ENCODE measurements at places on chromosomes 1 and 21.

DNA sequence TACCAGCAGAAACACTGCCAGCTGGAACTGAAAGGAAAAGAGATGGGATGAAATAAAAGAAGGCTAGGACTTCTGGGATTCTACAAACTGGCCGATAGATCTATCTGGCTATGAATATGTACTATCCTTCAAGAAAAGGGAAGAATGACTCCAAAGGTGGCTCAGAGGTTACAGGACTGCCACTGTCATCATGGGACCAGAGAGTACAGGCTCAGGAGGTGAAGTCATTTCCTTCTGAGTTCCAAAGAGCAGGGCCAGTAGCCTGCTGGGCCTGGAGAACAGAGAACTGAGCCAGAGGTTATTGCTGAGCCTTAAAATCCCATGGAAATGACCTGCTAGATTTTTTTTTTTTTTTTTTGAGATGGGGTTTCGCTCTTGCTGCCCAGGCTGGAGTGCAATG lies 27.6 kb downstream of the ZNF496 start:
- no peak for DNase-seq

GRCh38 chr1:224235813-224236493 lies 52.9 kb downstream of the DEGS1 start:
- no peak for DNase-seq

DNA sequence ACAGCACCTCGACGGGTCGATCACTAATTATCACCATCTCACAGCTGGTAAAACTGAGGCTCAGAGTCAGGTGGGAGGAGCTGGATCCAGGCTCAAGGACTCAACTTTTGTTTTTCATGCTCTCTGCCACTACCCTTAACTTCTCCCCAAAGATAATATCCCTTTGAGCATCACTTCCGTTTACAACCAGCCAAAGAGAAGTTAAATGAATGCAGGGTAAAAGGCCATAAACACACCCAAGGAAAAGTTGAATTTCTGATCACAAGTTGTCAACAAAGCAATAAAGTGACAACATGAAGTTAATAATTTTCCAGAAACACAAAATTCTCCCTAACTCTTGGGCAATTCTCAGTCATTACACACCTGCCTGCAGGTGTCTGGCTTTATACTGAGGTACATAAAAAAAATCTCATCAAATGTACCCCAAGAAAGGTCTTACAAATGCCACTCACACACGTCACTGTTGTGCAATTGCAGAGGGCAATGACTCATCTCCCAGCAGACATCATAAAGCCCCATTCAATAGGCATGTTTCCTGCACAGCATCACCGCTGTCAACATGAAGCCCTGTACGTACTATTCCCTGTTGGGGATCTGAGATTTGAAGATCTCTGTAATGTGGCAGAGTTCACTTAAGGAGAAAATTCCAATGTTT lies 3.4 kb downstream of the OR2T11 start:
- no peak for DNase-seq

- DNase-seq, result no peak
Observed at GRCh38 chr1:180888870-180889269, 23.8 kb upstream of the KIAA1614 start.

DNA sequence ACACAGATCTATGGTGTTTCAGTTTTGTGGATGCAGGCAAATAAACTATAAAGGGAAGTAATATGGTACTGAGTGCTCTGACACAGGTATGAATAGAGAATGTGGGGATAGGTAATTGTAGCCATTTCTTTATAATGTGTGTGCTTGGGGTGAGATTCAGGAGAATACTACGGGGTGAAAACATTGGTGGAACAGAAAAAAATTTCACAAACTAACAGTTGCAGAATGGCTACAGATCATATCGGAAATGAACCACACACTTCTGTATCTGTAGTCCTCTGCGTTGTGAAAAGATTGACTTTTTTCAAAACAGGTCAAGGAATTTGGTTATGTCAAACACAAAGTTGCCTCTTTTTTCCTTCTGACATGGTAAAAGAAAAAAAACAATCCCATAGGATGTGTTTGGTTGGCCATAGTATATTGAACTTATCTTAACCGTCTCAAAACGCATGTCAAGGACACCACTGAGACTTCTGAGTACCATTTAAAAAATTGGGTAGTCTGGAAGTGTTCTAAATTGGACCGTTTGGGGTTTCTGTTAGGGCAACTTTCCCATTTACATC lies 1.1 kb upstream of the CDC73 start:
- no peak for DNase-seq

GRCh38 chr1:182835806-182836205 lies 3.3 kb upstream of the DHX9 start:
- DNase-seq, result no peak

DNA sequence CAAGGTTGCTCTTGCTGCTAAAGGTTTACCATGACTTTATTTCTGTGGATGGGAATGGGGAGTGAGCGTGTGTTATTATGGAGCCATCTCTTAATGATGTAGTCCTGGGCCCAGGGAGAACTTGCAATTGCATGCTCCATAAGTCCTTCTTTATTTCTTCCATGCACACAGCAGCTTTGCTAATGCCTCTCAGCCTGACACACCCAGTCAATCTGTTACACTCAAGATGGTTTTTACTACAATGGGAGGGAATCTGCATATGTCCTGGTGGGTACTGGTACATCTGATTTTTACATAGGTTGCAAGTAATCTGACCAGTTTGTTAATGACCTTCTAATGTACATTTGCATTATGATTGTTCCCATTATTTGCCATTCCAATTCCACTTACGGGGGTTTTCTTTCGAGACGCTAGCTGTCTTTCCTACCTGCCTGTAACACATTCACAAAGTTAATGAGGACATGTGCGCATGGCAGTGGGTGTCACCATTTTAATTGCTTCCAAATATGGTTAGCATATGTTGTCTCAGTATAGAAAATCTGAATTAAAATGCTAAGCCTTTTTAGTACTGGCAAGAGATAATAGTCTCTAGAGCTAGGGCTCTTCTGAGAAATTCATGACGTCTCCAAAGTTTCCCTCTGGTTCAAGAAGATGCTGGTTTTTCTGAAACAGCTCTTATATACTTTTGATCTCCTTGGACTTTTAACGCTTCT lies 188.2 kb downstream of the GRIK1 start:
- no peak for DNase-seq

DNA sequence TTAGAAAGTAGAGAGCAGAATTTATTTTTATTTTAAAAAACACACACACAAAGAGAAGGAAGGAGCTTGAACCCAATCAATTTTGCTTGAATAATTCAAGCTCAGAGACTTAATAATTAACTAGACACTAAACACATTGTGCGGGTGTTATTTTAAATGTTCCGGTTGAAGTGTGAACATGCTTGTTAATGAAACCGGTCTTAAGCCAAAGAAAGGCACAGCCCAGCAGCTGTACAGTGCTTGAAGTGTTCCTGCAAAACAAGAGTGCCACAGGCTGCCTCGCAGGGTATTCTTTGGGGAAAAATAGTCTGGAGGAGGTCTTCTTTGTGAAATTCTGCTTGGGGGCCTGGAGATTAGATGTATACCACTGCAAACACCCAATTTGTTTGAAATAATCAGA lies 2.2 kb upstream of the CDC42BPA start:
- DNase-seq, result no peak

GRCh38 chr1:234954613-234955012 lies 174.0 kb downstream of the TOMM20 start:
- DNase-seq, result no peak

DNA sequence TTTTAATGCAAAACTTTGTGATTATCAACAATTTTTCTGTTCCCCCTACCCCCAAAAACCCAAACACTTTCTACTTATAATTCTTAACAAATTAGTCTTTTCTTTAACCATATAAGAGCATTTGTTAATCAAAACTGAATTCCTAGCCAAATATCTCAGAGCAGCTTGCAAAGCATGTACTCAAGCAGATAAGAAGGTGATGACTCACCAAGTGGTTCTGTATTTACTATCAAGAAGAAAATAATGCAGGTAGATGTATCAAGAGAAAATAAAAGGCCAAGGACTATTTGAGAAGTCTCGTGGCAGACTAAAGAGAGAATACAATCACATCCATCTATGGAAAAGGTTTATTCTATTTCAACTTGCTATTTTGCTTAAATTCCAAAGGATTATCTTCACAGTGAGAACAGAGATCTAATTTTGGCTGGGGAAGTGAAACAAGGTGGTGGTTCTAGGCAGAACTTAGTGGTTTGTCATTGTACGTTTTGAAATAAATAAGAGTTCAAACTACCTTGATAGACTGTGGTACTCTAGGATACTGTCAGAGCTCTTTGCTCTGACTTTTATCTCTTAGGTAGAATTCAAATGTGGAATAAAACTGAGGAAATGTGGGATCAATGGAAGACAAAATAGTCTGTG lies 94.7 kb upstream of the NRIP1 start:
- DNase-seq, result no peak

DNA sequence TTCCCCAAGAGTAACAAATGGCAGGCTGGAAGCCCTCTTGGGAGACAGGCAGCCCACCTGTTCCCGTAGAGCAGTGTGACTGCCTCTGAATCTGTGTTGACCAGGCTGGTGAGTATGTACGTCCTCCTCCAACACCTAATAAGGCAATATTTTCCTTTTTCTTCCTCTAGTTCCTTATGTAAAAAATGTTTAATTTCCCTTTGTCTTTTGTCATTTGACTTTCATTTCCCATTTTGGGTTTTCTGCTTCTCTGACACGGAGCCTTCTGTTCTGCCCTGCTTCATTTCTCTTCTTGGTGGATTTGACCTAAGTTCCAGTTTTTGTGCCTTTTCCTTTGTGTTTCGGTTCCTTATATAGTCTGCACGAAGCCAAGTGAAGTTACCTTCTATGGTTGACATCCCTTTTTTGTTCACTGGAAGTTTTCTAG lies 65.8 kb upstream of the ATF3 start:
- DNase-seq, result no peak

DNA sequence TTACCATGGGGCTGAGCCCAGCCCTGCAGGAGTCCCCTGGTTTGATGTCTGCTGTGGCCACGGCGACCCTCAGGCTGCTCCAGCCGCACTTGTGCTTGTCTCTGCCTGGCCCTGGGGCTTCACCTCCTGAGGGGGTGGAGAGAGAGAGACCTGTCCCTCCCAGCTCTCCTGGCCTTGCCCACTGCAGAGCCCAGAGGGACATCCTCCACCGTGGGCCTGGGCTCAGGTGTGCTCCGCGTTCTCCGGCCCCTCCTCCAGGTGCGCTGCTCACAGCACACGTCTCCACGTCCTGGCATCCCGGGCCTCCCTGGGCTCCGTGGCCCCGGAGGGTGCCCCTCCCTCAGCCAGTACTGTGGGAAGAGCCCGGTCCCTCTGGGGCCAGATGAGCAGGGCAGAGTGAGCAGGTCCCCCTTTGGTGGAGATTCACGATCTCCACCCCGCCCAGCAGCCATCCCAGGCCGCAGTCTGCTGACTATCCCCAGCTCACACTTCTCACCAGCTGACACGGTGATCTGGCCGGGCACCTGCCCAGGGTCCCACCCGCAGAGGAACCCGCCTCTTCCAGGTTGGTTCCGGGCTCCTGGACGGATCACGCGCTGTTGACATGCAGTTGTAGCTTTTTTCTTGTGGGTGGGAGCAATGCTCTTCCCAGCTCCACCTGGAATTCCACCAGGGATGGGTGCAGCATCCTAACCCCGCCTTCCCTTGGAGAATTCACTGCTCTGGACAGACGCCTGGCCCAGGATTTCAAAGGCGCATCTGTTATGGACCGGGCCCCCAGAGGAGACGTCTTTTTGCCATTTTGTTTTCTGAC lies 41.8 kb upstream of the POFUT2 start:
- no peak for DNase-seq

GRCh38 chr1:113292603-113293255 lies 97.6 kb upstream of the MAGI3 start:
- DNase-seq, result no peak

DNA sequence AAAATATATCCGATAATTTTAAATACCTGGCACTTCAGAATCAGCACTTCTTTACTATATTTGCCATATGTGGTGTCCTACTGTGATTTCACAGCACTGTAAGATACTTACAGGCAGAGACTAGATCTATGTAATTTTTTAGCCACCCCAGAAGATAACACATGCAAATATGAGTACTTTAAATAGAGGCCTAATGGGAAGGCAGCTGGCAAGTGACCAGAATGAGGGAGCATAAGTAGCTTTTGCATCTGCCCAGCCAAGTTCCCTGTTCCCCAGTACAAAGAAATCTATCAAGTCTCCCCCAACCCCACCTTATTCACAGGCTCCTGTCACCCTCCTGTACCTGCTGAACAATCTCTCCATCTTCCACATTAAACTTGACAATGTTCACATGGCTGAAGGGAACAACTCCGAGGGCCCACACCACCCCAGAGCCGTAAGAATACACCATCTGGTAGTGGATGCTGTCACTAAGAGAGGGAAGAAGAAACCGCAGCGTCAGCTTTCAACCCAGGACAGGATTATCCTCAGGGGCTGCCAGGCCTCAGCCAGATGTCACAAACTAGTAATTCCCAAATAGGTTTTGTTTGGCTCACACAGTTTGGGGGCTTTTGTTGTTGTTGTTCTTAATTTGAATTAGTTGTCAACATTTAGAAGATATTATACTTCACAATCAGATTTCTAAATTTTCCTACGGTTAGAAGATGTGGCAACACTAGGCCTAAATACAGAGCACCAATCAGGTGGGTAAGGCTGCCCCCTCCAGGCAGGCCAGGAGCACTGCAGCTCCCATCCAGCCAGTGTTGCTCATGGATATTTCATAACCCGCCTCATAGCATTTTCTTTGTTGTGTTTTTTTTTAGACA lies 10.4 kb downstream of the EMC1 start:
- DNase-seq, result no peak

- no peak for DNase-seq
Observed at GRCh38 chr1:201153474-201154388, 543 bp downstream of the TMEM9 start.

- DNase-seq, result no peak
Observed at GRCh38 chr1:42172381-42173133, 8.0 kb upstream of the GUCA2A start.

- DNase-seq, result no peak
Observed at GRCh38 chr21:37447288-37447936, 80.8 kb downstream of the DYRK1A start.

DNA sequence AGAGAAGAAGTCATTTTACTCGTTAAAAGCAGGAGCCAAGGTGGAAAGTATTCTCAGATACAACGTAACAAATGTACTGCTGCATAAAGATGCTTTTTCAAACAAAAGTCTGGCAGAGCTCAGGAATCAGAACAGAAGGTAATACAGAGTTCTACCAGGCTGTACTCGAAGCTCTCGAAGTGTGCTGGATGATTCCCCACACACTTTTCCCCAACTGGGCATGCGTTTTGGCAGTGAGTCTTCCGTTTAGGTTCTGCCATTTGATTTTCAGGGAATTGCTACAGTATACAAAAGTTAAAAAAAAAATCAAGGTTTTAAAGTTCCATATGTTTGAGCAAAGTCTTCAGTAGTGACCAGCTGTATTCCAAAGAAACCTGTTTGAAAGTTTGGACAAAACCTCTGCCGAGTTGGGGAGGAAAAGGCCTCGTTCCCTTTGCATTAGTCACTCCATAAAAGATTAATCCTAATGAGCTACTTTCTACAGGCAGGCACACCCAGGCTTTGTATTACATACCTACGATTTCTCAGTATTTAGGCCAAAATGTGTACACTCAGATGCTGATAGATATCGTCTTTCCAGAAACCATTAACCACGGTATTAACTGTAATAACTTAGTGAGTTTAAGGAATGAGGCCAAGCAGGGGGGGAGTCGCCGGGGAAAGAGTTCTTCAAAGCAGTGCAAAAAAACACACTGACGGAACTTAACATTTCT lies 477.1 kb downstream of the LMO4 start:
- no peak for DNase-seq

Data from smooth muscle cell of the brain vasculature (primary cell).